ENCODE measurements at places on chromosomes 6 and 20.

DNA sequence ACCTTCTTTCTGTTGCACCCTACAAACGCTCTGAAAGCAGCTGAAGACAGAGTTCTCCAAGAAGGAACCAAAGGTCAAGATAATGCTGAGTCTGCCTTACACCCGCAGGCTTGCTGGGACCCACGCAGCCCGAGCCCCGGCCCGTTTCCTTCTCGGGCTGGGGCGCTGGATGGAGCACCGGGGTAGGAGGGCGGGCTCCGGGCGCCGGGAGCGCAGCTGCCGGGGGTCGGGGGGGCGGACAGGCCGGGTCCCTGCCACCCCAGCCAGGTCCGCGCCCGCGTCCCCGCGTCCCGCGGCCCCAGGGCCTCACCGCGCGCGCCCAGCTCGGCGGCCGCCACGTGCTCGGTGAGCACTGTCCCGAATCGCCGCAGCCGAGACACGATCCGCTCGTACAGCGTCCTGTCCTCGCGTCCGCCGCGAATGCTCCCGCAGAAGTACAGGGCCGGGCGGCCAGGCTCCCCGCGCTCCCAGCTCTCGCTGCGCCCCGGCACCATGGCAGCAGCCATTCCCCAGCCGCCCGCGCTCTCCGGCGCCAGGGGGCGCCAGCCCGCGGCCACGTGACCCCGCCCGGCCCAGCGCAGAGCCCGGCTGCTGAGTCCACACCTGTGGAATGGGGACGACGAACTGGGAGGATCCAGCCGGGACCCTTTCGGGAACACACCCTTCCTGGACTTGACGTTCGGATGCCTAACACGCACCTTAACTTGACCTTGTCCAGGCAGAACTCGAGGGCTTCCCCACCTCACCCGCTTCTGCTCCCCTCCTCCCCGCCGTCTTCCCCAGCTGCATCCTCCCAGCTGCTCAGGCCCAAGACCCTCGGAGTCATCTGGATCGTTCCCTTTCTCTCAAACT lies at the start of gene DNPH1:
TSS of gene DNPH1 (minus strand) at position 531 of the 852 bp plus-strand sequence. CDS start at position 506, 25 bp downstream.
- peak; percentile 84 for DNase-seq

DNA sequence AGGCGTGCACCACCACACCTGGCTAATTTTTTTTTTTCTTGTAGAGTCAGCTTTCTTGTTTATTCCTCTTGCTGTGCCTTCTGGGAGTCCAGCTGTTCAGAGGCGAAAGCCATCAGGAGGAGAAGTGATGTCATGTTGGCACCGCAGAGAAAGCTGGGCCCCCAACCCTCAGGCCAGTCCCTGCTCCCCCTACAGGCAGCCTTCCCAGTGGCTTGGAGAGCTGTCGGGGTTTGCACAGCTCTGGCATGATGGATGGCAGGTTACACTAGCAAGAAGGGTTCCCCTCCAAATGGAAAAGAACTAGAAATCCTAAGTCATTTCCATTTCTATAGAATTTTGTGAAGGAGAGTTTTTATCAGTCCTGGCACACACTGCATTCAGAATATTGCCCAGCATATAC lies 72.6 kb downstream of the C6orf52 start:
- DNase-seq = no peak

DNA sequence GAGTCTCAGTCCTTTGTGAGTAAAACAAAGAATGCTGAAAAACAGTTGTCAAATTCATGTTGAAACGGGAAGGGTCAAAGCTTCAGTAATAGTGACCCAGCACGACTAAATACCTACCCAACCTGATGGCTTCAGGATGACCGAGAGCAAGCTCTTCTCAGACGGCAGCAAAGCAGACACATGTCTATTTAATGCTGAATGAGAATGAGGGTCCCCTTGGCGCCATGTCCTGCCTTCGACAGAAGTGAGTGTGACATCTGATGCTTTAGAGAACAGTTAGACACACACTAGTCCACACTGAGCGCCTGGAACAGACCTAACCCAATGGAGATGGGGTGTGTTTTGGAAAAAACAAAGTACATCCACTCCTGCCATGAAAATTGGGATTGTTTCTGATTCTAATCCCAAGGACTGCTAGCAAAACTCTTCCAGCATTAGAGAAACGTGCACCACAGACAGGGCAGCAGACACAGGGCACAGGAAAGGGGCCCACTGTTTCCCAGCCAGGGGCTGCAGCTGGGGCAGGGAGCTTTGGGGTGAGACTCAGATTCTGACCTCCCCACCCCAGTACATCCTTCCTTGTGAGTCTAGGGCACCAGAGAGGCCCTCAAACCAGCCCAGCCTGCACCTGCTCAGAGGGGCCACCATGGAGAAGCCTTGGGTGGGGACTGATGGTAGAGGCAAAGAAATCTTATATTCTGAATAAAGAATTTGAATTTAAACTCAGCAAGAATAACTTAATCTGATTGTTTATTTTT lies 76.5 kb downstream of the C6orf118 start:
- no peak for DNase-seq

DNA sequence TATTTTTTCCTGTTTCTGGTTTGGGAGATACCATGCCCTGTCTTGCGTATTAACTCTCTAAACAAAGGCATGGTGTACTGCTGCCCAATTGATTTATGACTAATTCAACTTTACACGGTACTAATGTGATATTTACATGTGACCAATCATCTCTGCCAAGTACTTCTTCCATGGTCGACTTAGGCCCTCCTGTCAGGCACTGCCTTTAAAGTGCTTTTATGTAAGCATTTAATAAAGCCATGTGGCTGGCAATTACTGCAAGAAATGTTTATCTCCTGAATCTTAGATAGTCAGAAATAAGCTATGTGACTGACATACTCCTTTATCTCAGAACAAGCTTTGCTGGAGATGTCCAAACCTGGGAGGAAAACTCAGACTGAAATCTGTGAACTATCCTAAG lies 323.4 kb downstream of the BTBD3 start:
- DNase-seq = no peak

DNA sequence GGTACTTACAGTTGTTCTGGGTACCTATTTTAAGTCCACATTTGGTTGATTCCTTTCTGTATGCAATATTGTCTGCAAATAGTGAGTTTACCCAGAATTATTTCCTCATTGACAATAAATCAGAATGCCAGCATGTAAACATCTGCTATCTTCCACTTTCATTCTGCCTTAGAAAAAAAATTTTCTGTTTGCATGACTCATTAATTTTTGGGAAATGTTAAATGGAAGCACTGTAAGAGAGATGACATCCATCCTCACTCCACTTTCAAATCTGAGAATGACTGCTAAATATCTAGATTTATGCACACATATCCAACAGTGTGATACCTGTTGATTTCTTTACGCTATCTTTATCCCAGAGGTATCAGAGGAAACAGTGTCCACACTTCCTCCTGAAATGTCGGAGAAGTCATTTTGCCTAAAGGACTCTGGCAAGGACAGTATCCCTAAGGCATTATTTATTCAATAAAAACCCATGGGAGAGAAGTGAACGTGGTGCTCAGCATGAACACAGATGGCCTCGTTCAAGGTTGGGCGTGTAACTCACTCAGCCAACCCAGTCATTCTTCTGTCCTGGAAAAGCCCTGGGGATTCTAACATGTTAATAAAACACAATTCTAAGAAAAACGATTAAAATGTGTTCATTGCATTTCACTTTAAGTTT lies 780.9 kb downstream of the QKI start:
- no peak for DNase-seq

- no peak for DNase-seq
Observed at GRCh38 chr20:59636766-59637370, 32.5 kb downstream of the PHACTR3 start.

DNA sequence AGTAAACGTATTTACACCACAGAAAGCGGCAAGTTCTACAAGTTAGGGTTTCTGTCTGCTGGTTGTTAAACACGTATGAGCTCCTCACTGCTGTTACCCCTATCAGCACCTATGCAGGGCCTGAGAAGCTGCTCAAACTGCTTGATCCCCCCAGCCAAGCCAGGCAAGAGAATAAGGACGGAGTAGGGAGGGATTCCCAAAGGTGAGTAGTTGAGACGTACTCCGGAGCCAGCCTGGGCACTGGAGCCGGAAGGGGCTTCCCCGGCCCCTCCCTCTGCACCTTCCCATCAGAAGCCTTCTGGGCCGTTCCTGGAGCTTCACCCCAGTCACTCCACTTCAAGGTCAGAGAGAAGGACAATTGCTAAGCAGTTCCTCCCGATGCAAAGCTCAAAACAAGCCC lies 58.0 kb downstream of the RIPOR3 start:
- DNase-seq = no peak

DNA sequence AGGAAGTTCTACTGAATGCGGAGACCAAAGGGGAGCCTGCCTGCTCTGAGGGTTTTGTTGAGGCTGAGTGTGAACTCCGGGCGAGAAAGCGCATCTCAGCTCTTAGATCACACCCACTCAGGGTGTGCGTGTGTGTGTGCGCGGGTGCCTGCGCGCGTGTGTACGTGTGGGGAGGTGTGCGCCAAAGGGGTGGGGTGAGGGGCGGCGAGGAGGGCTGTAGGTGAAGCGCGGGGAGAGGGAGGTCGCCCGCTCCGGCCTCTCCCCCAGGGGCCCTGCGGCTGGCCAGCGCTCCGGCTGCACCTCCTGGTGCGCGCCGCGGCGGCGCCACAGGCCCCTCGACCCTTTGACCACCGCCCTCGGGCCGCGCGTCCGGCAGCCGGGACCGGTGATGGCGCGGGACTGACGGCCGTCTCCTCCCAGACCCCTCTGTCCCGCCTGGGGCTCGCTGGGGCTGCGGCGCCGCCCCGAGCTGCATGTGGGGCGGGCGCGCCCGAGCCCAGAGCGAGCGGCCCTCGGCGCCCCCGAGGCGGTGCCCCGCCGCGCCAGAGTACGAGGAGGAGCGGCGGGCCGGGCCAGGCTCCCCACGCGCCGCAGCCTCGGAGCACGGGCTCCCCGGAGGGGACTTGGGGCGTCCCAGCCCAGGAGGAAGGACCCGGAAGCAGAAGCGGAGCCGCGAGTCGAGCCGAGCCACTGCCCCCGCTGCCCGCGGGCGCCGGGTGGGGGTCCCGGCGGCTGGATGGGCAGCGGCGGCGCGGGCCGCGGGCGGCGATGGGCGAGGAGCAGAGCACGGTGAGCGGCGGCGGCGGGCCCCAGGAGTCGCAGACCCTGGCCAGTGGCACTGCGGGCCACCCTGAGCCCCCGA lies at the start of gene RNF217:
TSS of gene RNF217 (plus strand) at position 661 of the 862 bp plus-strand sequence. CDS start at position 769, 108 bp downstream.
- peak; percentile 81 for DNase-seq

DNA sequence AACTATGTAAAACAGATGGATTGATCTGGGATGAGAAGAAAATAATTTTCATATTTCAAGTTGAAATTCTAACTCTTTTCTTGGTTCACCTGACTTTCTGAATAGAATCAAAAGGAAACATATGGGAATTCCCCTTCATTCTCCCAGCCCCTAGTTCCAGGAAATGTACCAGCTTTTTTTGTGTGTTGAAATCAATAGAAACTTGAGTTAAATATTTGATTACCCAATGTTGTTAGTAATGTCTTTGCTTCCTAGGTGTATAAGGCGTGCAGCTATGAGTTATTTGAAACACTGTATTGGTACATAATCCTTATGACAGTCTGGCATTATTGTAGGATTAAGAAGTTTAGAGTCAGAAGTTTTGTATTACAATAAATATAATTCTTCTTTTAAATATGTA lies 21.5 kb downstream of the VNN2 start:
- DNase-seq = no peak
